Activated T-cell treated with anti-CD3 and anti-CD28 coated beads, Interleukin-2, amount 50 U/mL, for 48 hours (primary cell): ENCODE measurements at places on chromosomes 12 and 14.

DNA sequence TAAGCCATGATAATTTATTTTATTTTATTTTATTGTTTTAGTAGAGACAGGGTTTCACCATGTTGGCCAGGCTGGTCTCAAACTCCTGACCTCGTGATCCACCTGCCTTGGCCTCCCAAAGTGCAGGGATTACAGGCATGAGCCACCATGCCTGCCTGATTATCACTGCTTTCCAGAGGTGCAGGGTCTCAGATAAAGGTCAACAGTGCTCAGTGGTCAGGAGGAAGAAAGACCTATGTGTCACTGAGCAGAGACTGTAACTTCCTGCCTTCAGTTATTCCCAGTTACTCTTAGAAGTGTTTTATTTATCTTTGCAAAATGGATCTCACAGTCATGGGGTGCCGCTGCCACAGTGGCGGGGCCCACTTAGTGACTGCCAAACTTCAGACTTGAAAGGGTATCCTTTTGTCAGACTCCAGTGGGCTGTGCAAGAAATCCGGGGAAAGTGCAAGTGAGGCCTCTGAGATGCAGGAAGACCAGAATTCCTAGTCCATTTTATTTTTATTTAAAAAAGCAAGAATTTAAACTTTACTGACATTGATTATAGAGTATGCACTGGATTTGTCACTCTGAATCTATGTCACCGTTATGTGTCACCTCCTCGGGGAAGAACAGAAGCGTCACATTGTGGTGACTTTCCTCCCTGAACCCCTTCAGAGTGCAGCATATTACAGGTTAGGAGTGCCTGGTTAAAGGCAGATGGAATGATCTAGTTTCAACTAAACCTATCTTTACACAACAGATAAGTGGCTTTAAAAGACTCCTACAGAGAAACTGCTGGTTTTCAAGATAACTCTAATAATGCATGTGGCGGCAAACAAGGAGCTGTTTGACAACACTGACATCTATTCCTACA, 59.1 kb upstream of the BICD1 start:
- DNase-seq: no peak

- no peak for DNase-seq
These were observed 103.0 kb downstream of the PEBP1 start for GRCh38 chr12:118238888-118239287.

- no peak for DNase-seq
These were observed 368.7 kb downstream of the NELL2 start for GRCh38 chr12:44507461-44507860.

- no peak for DNase-seq
These were observed 47.1 kb downstream of the SLC2A13 start for GRCh38 chr12:40058721-40059190.

DNA sequence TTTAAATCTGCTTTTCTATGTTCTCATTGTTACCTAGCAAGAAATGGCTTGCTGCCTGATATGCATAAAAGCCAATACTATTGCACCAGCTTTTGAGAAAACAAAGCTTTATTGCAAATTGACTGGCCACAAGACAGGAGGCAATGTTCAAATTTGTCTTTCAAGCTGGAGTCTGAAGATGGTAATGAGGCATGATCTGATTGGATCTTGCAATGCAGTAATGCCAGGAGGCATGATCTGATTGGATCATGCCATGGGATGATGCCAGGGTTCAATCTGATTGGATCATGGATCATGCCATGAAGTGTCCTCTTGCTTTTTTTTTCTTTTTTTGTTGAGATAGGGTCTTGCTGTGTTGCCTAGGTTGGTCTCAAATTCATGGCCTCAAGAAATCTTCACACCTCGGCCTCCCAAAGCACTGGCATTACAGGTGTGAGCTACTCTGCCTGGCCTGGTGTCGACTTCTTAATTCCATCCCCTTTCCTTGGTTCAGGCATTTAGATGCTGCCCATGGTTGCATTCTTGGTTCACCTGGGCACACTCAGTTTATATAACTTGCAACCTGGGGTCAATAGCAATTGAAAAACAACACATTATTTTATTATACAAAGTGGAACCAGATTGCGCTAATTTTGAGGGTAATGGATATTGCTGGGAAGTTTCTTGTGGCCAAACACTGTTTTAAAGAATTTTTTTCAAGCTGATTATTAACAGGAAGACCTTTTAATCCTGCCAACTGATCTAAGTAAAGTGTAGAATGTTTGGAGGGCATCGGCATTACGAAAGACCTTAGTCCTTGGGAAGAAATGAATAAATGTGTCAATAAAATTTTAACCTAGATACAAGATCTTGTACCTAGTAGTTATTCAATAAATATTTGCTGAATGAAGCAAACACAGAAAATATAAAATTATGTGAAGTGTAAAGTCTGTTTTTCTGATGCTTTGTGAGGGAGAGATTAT, 38.8 kb downstream of the HSD17B6 start:
- no peak for DNase-seq

DNA sequence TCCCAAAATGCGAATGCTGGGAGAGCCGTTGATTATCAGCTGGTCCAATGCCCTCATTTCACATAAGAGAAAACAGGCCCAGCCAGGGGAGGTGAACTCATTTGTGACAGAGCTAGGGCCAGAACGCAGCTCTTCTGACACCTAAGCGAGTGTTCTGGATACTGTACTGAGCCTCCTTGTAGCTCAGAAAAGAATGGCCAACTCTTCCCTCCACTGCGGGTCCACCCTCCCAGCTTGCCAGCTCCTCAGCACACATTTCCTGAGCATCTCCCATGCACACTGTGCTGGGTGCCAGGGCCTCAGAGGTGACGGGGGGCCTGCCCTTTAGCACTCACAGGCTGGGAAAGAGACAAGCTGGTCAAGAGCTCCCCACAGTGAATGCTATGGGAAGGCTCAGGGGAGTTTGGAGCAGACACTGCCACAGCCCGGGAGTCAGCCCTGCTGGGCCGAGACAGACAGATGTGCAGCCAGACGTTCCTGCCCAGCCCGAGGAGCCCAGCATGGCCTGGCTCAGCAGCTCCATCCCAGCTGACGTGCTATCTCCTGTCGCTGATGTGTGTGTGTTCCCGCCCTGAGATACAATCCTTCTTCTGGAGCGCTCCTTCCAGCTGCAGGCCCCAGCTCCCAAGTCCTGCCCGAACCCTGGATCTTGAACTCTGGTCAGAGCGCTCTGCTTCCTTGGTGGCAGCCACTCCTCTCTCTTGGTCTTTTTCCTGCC, 3.5 kb downstream of the CMTM5 start:
- DNase-seq: no peak

GRCh38 chr12:66804563-66804974, 125.7 kb upstream of the GRIP1 start:
- DNase-seq: no peak

DNA sequence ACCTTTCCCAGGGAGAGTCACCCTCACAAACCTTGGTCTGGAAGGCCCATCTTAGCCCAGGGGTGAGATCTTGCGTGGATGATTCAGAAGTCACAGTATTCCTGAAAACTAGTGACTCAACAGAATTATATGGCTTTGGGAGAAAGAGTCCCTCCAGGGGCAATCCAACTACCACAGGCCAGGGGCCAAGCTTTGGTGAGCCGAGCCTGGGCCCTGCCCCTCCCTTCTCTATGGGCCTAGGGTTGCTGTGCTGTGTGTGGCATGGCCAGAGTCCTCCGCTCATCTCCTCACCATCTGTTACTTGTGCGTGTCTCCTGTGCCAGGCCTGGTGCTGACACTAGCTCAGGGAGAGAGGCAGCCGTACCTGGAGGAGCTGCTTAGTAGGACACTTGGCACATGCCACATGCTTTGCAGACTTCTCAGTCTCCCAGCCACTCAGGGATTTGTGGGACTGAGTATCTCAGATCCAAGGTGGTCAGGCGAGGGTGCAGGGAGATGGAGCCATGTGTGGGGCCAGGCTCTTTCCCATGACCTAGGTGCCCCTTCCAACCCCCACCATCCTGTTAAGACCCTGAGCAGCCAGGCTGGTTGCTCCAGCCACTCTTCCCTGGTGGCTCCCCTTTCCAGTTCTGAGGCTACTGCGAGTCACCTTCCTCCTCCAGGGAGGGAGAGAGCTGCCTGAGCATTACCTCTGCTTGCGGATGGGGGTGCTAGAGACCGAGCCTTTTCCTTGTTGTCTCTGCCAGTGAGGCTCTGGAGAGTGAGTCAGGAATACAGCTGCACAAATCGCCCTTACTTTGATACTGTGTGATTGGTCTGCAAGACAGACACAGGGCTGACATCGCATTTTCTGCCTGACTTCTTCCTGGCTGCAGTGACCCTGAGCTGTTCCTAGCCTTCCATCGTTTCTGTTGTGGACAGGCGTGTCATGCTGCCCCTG, 94.1 kb downstream of the SLC25A47 start:
- DNase-seq: no peak

GRCh38 chr12:120573560-120573959, 7.6 kb downstream of the POP5 start:
- DNase-seq: no peak

- no peak for DNase-seq
These were observed 69.1 kb upstream of the HOXC13 start for GRCh38 chr12:53869500-53869899.

DNA sequence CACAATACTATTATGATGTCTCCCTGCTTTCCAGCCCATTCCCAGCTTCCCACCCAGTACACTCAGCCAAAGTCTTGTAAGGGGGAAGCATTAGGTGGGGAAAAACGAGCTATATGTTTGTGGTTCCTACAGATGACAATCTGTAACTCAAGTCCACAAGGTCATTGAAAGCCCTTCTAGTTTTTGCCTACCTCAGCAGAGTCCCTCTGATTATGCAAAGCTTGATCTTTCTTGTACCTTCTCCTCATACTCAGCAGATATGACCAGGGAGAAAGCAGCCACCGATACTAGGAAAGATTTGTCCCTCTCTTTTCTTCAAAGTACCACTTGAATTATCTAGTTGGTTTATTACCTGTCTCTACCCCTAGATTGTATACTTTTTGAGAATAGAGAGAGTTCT, 10.6 kb downstream of the CMAS start:
- DNase-seq: no peak

DNA sequence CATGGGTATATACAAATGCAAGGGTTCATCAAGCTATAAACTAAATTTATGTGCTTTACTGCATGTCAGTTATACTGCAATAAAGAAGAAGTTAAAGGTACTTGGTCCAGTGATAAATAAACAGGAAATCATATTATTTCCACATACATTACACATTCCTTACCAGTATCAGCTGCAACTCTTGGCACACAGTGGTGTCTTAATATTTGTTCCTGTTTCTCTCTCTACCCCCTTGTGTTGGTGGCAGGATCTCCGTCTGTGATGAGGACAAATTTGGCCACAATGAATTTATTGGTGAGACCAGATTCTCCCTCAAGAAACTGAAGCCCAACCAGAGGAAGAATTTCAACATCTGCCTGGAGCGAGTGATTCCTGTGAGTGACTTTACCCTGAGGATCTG, 19.2 kb upstream of the OAS1 start:
- no peak for DNase-seq

- DNase-seq: peak; percentile 71
These were observed 70.1 kb downstream of the PHETA1 start for GRCh38 chr12:111298582-111299436.
